NCI-H1092 treated with DMSO at 0.1 percent for 48 hours (cell line): ENCODE measurements at places on chromosomes 7 and 10.

DNA sequence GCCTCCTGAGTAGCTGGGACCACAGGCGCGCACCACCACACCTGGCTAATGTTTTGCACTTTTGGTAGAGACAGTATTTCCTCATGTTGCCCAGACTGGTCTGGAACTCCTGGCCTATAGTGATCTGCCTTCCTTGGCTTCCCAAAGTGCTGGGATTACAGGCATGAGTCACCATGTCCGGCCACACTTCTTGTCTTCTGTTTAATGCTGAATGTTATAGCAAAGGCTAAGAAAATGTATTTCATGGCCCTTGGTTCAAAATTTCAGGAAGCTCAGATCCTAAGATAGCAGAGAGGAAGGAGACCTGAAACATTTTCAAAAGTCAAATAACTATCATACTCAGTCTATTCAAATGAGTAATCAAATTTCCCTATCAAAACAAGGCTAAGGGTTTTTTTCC, 229.6 kb downstream of the BAMBI start:
- DNase-seq: no peak

DNA sequence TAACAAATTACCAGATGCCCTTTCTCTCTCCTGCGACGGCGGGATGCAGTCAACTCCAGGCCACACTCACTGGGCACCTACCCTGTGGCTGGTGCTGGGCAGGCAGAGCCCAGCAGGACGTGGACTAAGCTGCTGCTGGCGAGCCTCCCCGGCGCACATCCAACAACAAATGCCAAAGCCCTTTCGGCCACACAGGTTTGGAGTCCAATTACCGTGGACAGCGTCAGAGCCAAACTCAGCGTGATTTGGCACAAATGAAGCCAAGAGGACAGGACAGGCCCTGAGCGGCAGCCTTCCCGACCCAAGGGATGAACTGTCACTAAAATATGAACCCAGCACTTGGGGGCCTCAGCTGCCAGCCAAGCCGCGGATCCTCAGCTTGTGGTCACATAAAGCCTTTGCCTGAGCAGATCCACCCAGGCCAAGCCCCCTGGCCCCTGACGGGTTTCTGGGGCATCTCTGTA, 28.4 kb downstream of the DAGLB start:
- no peak for DNase-seq

DNA sequence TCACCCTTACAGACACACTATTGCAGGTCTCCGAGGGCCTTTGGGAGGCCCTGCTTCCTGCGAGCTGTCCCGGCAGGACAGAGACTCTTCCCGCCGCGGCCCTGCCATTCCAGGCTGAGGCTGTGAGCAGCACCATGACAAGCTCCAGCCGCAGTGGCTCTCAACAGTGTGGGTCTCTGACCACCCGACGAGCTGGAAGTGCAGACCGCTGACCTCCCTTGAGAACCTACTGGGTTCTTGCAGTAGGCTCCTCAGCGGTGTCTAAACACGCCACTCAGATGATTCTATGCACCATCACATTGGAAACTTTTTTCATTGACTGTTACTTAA, 303.4 kb downstream of the WDR37 start:
- no peak for DNase-seq

DNA sequence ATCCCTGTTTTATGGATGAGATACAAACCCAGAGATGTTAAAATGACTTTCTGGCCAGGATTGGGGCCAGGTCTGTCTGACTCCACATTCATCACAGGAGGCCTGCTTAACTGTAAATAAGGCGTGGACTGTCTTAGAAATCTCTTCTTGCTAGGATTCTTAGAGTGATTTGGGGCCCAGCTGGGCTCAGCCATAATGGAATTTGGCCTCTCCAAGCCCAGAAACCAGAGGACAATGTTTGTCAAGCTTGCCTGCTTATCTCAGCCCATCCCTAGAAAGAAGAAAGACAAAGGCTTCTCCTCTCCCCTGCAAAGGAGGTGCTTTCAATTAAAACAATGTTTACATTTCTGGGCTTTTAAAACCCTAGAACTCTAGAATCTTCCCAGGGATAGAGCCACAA, 2.9 kb downstream of the HABP2 start:
- DNase-seq: no peak

- no peak for DNase-seq
Measured at GRCh38 chr7:102153599-102153946, 133.1 kb upstream of the SH2B2 start.
